ENCODE measurements at places on chromosomes 3 and 15. TPM values are rescaled to one million over a fixed set of nuclear protein-coding genes. Genes with fewer than 3 reads are reported as not detected.

Gene ZNF774
- 5.1 TPM for total RNA-seq

Gene ESYT3
- total RNA-seq: 12.6 TPM

Gene CLRN1
- not detected for total RNA-seq

Gene BFSP2
- not detected for total RNA-seq

Gene PRKCD
- 30.3 TPM for total RNA-seq

Gene LRRC31
- total RNA-seq: not detected

Gene EFCAB12
- 0.40 TPM for total RNA-seq

Gene ALDH1A3
- total RNA-seq: 48.3 TPM

Gene TICRR
- 0.22 TPM for total RNA-seq

Gene CPNE9
- not detected for total RNA-seq

Gene RYR3
- total RNA-seq: 18.5 TPM

Gene FANCD2OS
- not detected for total RNA-seq

Gene CYP1A2
- total RNA-seq: not detected

Gene CELF6
- total RNA-seq: 3.3 TPM

Gene ROPN1
- not detected for total RNA-seq

Gene ITPKA
- total RNA-seq: not detected

All from sciatic nerve (tissue), 2 donors.